Heart left ventricle (tissue), 16 donors: ENCODE measurements at places on chromosomes 1 and 21.
A peak's percentile ranks its signal among the peaks of the same experiment; 100 is the strongest.

DNA sequence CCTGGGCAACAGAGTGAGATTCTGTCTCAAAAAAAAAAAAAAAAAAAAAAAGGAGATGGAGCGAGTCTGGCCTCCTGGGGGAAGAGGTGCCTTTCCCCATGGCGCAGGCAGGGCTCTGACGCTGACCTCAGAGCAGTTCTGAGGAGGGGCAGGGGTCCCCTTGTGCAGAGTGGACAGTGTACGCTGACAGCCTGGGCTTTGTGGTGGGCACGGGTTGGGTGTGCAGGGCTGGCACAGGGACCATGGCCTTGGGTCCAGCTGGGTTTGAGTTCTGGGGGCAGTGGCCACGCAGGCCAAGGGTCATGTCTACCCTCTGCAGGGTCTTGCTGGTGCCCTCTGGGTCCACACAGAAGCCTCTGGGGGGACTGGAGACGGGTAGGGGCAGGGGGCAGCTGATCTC lies 260.1 kb upstream of the C1orf174 start:
- DNase-seq = no peak

GRCh38 chr21:18716578-18717138 lies 313.1 kb upstream of the TMPRSS15 start:
- DNase-seq = no peak

DNA sequence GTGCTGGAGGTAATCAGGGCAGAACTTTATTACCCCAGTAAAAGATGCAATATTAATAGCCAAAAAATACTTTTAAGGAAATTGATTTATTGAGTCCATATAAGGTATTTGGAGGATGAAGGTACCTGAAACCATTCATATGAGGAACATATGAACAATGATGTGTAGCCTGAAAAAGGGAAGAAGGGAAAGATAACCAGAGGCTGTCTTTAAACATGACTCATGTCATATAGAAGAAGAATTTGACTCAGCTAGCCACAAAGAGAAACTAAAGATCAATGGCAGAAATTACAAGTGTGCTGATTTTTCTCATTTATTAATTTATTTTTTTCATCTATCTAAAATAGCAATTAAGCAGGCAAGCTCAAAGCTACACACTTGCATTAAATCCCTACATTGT lies 136.2 kb upstream of the DUSP10 start:
- no peak for DNase-seq

- DNase-seq = no peak
These were observed 52.2 kb downstream of the RAB3GAP2 start for GRCh38 chr1:220219865-220220698.

- DNase-seq = no peak
These were observed 217.1 kb downstream of the RERE start for GRCh38 chr1:8600336-8600735.

GRCh38 chr1:119001181-119002027 lies 13.3 kb upstream of the TBX15 start:
- no peak for DNase-seq

DNA sequence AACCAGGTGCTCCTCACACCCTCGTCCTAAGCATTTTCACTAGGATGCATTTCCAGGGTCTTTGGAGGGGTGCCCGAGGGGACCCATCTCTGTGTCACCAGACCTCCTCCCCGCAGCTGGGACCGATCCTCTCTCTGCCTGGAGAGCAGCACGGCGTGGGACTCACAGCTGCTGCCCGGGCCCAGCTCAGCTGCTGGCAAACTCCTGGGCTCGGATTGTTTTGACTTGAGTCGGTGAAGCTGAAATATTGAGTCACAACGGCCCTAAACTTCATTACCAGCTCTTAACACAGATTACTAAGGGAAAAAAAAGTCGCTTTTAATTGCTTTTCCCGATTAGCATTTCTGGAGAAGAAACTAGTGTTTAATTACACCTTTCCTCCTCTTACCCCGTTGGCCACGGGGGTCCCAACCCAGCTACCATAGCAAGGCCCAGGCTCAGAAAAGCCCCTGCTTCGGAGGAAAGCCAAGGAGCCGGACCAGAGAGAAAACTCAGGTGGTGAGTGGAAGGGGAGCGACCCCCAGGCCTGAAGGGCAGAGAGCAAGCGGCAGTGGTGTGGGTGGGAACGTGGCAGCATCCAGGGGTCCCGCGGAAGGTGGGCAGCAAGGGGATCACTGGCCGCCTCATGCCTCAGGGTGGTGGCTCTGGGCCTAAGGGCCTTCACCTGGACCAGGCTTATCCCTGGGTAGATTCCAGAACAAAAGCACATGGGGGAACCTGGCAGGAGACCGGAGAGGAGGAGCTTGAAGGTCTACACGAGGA lies 41.7 kb downstream of the CASZ1 start:
- DNase-seq = no peak

GRCh38 chr1:115530407-115530806 lies 111.4 kb upstream of the VANGL1 start:
- DNase-seq = peak; percentile 37

DNA sequence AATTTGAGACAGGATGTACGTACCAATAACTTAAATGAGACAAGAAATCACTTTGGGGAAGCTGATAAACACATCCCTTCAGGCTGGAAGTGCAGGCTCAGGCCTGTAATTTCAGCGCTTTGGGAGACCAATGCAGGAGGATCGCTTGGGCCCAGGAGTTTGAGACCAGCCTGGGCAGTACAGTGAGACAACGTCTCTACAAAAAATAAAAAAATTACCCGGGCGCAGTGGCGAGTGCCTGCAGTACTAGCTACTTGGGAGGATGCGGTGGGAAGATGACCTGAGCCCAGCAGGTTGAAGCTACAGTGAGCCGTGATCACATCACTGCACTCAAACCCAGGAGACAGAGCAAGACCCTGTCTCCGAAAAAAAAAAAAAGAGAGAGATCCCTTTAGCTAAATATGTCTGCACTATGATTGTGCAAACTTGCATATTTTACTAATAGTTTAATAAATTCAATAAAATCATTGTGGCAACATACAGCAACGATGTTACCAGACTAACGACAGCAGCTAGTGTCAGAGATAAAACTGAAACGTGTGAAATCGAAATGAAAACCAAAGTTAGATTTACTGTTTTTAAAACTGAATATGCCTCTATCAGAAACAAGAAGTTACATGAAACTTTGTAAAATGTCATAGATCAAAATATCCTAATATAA lies 54.7 kb downstream of the CD2 start:
- no peak for DNase-seq

GRCh38 chr1:115641762-115642167 lies at the start of gene VANGL1:
Gene VANGL1 (plus strand): TSS chr1:115641970. CDS start chr1:115651414, 9,444 bp downstream.
- DNase-seq = peak; percentile 80

- peak; percentile 57 for DNase-seq
These were observed 505.1 kb upstream of the USP24 start for GRCh38 chr1:55720261-55720660.

DNA sequence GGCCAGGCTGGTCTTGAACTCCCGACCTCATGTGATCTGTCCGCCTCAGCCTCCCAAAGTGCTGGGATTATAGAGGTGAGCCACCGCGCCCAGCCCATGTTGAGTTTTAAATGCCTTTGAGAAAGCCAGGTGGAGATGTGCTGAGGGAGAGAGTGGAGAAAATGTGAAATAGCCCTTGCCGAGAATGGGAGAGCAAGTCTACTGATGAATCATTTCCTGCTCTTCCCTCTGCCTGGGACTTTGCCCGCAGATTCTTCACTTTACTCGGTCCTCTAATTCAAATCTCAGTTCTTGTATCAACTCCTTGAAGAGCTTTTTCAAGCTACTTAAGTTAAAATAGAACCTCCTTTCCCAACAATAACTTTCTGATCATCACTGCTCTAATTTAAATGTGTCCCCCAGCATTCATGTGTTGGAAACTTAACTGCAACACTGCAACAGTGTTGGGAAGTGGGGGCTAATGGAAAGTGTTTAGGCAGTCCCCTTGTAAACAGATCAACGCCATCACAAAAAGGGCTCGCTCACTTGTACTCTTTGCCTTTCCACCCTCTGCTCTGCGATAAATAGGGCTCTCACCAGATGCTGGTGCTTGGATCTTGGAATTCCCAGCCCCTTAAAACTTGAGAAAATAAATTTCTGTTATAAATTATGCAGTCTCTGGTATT lies 27.8 kb downstream of the OSBPL9 start:
- no peak for DNase-seq

GRCh38 chr1:78624035-78624434 lies 3.8 kb downstream of the IFI44L start:
- no peak for DNase-seq

DNA sequence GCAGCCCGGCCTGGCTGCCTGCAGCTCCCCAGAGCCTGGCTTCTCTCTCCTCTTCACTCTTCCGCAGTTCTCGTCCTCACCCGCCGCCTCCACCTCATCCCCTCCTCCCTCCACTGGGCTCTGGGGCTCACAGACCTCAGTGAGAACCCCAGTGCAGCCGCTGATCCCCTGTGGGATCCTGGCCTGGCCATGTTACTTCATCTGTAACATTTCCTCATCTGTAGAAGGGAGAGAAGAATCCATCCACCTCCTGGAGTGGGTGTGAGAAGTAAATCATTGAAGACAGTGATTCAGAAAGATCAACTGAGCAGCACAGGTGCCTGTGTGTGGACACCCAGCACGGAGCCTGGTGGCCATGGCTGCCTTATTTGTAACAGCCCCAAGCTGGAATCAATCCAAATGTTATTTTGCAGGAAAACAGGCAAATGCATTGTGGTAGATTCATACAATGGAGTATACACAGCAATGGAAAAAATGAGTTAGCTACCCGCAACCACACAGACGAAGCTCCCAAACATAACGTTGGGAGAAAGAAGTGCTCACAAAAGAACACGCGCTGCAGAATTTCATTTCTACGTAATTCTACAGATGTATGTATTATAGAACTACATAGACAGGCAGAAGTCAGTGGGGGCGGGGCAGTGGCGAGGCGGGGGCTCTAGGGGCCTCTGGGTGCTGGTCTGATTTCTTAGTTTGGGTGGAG lies 8.7 kb downstream of the LAPTM5 start:
- DNase-seq = no peak

GRCh38 chr1:98044766-98045165 lies 123.9 kb upstream of the DPYD start:
- DNase-seq = no peak

DNA sequence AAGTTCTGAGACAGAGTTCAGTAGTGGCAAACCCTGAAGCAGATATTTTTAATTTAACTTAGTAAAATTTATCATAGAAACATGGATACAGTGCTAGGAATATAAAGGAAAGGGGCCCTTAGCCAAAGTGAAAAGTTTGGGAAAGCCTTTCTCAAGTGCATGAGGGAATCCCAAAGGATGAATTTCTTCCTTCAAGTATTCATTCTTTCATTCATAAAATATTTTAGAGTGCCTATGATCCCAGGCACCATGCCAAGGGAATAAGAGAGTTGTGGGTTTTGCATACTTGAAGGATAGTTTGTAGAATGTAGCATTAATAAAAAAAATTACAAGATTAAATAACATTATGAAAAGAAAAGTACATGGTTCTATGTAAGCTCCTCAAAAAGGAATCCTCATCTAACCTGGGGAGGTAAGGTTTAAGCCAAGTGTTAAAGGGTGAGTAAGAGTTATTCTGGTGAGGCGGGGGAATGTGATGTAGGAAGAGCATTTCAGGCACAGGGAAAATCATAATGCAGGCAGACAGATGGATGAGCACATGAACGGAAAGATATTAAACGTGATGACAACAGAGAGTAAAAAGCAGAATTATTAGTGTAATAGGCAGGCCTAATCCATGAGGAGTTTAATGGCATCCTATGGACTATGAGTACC lies 40.4 kb upstream of the NTNG1 start:
- DNase-seq = no peak

DNA sequence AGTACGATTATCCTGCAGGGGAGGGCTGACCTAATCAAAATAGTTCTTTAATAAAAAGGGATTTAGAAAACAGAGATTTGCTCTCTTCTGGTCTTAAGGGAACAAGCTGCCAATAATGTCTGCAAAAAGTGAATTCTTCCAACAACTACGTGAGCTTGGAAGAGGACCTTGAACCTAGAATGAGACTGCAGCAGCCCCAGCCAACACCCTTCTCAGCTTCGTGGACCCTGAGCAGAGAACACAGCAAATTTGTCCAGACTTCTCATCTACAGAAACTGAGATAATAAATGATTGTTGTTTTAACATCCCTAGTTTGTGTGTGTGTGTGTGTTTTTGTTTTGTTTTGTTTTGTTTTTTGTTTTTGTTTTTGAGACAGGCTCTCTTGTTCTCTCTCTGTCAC lies 309.4 kb downstream of the GRIK1 start:
- DNase-seq = no peak
